ENCODE measurements at places on chromosomes 16 and 17.

DNA sequence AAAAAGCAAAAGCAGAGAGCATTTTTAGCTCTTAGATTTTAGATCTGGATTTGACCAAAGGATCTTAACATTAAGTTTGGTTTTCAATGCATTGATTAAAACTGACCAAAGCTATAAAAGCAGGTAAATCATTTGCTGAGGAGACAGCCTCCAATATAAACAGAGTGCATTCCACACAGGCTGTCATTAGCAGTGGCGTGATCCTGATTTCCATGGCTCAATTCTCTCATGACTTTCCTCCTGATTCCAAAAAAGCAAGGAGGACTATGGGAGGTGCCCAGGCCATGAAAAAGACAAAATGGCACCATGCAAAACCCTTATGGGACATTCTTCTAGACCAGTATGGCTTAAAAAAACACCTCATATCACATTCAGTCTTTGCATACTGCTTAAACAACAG is 53.5 kb downstream of the PARN start:
- no peak for DNase-seq

GRCh38 chr17:45369421-45369820 is 52.6 kb upstream of the MAP3K14 start:
- no peak for DNase-seq

GRCh38 chr16:373848-374615 is 3.7 kb upstream of the MRPL28 start:
- DNase-seq: no peak

GRCh38 chr16:81730090-81731051 is 48.7 kb upstream of the PLCG2 start:
- peak; percentile 38 for DNase-seq

DNA sequence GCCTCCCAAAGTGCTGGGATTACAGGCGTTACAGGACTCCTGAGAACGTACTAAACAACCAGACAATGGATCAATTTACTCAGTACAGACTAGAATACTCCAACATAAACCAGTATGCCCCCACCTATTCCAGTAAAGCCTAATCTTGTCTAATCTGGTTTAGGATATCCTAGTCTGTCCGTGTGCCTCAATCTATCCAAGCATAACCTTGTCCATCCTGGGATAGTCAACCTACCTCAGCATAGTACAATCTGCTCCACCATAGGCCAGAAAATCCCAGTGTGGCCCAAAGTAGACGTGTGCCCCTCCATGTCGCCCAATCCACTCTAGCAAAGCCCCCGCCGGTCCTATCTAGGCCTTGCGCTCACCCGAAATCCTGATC is 625 bp downstream of the DVL2 start:
- no peak for DNase-seq

DNA sequence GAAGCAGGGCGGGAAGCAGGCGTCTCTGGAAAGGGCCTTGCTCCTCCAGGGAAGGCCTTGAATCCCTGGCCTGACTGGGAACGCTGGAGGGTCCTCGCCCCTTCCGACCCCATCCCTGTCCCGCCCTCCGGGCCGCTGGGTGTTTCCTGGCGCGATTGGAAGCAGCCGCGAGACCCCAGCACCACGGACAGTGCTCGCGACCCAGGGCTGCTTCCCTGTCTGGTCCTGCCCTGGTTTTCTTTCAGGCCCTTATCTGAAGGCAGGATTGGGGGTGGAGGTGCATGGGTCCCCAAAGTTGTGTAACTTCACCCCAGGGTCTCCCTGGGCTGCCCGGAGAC is 2.1 kb downstream of the MGAT5B start:
- no peak for DNase-seq

DNA sequence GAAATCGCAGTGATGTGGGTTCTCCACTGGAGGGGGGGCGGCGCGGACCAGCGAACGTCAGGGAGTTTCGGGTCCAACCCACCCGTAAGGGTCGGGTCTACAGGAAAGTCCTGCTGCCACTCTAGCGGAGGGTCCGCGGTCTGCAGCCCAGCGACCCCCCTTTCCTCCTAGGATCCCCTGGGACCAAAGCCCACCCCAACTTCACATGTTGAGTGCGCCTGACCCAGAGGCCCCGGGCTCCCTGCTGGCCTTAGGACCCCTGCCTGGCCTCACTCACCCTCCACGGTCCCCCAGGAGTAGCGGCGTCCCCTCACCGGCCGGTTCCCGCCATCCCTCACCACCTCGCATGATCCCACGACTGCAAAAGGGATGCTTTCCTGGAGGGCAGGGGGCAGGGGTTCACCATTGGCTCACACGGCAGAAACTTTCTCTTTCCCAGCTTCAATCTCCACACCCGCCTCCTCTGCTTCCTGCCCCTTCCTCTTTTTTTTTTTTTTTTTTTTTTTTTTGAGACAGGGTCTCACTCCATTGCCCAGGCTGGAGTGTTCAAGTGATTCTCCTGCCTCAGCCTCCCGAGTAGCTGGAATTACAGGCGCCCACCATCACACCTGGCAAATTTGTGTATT is 3.1 kb downstream of the SEPTIN1 start:
- DNase-seq: no peak

- DNase-seq: no peak
Observed at GRCh38 chr16:50386774-50387173, 18.0 kb upstream of the BRD7 start.

- DNase-seq: no peak
Observed at GRCh38 chr16:19555938-19556771, 652 bp downstream of the VPS35L start.

DNA sequence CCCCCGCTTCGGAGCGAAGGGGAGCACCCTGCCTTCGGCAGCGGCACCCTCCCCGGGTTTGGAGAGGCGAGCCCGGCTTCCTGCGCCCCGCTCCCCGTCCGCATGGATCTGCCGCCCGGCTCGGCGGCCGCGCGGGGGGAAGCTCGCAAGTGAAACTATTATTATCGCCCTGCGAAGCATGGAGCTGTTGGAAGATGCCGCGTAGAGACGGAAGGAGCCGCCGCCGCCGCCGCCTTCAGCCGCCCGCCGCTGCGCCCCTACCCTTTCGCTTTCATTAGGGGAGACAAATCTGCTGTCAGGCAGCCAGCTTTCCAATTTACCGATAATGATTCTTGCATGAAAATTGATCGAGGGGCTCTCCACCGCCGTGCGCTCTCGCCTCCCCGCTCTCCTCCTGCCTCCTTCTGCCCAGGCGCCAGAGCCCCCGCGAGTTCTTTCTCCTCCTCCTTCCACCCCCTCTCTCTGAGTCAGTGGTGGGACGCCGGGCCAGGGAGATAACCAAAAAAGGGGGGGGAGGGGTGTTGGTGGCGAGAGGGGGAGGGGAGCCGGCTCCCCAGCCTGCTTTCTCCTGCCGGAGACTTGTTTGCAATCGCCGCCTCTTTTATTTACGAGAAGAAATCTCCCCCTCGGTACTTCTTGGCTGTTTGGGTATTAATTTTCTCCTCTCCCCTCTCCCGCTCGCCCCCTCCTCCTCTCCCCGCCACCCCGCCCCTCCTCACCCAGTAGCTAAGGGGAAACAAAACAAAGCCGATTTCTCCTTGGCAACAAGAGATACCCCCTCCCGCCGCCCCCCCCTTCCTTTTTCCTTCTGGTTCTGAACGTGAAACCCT is 58.0 kb upstream of the GSE1 start:
- peak; percentile 69 for DNase-seq
